Upper lobe of right lung (tissue), 1 donor: ENCODE measurements at places on chromosomes 7 and 10.

DNA sequence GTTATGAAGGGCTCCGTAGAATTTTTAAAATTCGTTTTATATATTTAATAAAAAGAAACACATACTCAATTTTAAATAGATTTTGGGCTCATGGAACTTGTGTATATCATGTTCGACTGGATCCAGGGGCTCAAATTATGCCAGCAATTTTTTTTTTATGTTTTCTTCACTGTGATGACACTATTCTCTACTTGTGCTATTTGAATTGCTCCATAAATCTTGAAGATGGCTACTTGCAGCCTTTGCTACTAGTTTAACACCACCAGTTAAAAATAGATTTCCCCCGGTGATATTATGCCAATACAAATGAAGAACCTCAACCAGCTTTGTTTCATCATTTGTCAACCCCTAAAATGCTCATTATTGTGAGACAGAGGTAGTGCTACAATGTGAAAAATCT, 933.2 kb downstream of the IPMK start:
- DNase-seq = no peak

DNA sequence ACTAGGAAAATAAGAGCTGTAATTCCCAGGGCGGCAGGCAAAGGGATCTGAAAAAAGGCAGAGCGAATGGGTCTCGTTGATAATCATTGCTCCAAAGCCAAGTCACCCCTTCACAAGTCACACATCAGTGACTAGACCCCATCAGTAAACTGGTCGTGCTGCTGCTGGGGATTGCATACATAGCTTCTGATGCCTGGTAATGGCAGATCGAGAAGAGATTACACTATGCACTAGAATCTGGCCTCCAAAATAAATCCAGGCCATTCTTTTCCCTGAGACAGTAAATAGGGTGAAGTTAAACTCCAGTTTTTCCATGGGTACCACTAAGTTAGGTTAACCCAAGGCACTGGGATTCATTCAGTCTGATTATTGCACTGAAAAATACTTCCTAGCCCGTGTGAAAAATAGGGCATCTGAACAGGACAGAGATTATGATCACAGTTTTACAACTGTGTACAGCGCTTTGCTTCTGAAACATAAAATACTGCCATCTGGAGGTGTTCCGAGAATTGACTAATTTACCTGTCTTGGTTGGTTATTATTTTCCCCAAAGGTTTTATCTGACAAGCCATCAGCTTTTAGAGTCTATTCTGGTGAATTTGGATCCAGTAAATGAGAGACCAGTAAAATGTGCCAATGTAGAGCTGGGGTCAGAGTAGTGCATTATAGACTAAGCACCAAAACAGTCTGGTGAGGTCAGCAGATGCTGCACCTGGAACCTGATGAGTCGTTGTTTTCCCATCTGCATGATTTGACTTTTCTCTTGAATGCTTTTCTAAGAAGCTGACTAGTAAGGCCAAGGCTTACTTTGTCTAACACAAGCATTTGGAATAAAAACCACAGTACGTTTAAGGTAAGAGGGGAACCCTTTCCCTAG, 82.9 kb upstream of the AFAP1L2 start:
- DNase-seq = no peak

DNA sequence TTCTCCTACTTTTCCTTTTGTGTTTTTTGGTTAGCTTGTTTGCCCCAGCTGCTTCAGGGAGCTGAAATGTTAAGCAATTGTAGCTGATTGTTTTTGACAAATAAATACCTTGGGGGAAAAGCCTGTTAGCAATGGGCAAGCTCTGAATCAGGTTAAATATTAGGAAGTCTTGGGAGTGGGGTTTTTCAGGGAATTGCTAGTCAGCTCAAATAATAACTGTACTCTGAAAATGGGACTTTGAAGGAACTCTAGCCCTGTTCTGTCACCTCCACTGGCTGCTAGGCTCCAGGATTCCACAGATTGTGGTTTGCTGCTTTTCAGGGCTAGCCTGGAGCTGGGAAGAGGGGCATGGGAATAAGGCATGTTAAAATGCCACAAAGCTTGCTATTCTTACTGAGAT, 39.5 kb downstream of the ADK start:
- DNase-seq = no peak

DNA sequence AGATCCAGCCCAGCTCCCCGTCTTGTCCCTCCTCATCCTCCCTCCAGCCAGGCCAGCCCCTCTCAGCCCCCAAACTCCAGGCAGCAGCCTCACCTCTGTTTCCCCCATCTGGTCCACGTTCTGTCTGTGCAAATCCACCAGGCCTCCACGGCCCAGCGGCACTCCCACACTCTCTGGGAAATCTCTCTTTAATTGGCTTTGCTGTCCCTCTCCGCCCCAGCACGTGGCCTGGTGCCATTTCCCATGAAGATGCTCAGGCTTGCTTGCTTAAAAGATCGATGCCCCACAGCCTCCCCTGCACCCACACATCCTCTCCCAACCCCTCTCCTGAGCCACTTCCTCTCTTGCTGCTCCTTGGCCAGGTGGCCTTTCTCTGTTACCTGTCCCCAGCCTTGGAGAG, 39.3 kb downstream of the PRF1 start:
- DNase-seq = no peak

DNA sequence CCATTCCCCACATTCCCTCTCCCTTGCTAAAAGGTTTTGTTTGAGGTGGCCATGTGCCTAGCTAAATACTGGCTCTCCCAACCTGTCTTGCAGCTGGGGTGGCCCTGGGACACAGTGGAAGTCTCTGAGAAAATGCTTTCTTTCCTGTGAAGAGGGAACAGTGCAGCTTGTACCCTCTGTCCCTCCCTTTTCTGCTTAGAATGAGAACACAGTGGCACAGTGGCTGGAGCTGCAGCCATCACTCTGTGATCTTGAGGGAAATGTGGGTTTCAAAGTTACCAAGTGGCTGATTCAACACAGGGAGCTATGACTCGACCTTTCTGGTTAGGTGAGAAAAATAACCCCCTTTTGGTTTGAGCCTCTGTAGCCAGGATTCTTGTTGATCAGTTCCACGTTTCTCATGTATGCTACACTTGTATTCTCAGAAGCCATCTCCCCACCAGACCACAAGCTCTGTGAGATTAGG, 62.7 kb upstream of the CARD11 start:
- DNase-seq = no peak

DNA sequence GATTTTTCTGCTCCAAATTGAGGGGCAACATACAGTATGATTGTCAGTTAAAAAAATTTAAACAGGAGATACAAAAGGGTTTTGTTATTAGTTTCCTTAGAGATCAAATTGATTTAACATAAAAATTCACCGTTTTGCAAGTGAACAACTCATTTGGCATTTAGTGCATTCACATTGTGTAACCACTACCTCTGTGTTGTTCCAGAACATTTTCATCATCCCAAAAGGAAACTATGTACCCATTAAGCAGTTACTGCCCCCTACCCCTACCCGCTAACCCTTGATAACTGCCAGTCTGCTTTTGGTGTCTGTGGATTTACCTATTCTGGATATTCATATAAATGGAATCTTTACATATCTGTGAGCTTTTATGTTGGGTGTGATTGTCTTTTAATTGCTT, 3.1 kb downstream of the ZRANB1 start:
- DNase-seq = no peak

- no peak for DNase-seq
These were observed 6.3 kb downstream of the C7orf57 start for GRCh38 chr7:48041653-48041970.

DNA sequence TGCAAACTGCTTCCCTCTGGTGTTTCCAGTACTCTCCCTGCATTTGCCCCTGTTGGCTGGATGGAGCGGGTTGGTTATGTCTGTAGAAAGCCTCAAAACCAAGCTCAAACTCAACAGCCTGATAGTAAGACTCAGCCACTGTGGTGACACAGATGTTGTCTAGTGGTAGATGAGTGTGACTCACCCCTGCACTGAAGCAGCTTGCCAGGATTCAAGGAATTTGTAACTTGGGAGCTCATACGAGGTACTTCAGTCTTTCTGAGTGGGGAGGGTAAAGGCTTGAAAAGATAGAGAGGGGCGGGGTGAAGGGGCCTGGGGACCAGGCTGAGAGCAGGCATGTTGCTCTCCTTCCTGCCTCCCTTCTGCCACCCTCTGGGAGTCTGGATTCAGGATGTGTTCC, 22.9 kb upstream of the AQP1 start:
- DNase-seq = no peak

DNA sequence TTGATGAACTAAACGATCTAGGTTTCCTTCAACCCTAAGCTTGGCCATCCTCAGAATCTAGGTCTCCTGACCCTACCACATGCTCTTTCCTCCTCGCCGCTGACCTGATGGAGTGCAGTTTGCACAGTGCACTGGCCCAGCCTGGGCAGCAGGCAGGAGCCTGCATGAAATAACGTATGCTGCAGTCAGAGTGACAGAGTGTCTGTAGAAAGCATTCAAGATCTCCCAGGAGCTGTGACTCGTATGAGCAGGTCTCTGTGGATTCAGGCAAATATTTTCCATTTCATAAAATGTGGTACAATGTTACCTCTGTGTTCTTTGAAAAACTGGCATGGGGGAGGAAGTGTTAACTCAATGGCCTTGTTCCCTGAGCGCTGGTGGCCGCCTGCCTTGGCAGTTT, 441.8 kb downstream of the RPS24 start:
- DNase-seq = no peak

DNA sequence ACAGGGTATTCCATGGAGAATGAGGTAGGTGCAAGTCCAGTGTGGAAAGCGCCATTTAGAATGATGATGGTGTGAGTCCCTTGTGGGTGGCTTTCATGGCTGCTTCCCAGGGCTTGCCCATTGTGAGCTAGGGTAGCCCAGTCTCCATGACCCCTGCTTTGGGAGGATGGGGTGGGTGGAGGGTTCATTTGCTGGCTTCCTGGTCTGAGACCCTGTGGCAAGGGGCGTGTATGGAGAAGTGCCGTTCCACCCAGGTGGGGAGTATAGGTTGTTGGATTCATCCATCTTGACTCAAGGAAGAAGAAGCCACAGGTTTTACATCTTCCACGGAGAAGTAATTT, 27.7 kb downstream of the CCM2 start:
- no peak for DNase-seq

GRCh38 chr7:85479918-85480643, 293.2 kb upstream of the SEMA3D start:
- no peak for DNase-seq

- DNase-seq = no peak
These were observed 839 bp downstream of the IKZF5 start for GRCh38 chr10:123007558-123008354.

GRCh38 chr10:97612386-97612785, 20.9 kb downstream of the MORN4 start:
- no peak for DNase-seq

- DNase-seq = no peak
These were observed 64.1 kb downstream of the HHEX start for GRCh38 chr10:92753865-92754264.

GRCh38 chr10:49298671-49298982, 343 bp upstream of the C10orf71 start:
- no peak for DNase-seq

GRCh38 chr10:77016278-77016815, 621.3 kb downstream of the KCNMA1 start:
- DNase-seq = no peak

- DNase-seq = no peak
These were observed 60.0 kb upstream of the STEAP1B start for GRCh38 chr7:22559829-22560489.

DNA sequence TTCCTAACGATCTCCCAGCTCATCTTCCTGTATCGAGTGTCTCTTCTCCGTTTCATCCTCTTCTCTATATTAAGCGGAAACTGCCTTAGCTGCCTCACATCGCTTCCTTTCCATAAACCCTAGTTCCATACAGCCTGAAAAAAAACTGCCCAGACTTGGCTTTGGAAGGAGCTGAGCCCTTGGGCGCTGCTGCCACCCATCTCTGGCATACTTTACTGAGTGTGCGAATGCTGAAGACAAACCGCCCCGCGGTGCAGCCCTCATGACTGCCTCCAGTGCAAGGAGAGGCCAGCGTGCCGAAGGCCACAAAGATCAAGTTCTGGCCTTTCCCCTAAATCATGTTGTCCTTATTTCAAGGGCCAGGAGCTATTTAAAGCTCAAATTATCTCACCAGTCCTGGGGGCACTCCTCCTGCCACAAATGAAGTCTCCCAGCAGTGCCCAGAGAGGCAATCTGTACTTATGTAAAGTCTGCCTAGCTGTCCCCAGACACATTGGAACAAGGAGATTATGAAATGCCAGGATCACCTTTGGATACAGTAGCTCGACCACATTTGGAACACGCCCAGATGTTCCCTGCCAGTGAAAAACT, 25.2 kb downstream of the YWHAG start:
- peak; percentile 70 for DNase-seq
